ENCODE measurements at places on chromosomes 11 and 22. TPM values are rescaled to one million over a fixed set of nuclear protein-coding genes. Genes with fewer than 3 reads are reported as not detected.

The CHRM4 gene
- not detected for total RNA-seq

The KRTAP5-11 gene
- total RNA-seq, result not detected

The GLYAT gene
- not detected for total RNA-seq

The LMNTD2 gene
- total RNA-seq, result 0.29 TPM

The OSBP2 gene
- total RNA-seq, result 2.1 TPM

The KCNA4 gene
- not detected for total RNA-seq

The GTSE1 gene
- total RNA-seq, result 0.66 TPM

The GUCY1A2 gene
- 1.6 TPM for total RNA-seq

The PRG3 gene
- total RNA-seq, result not detected

The OLFML1 gene
- total RNA-seq, result 0.72 TPM

The POU2AF1 gene
- total RNA-seq, result not detected

The KCNQ1 gene
- not detected for total RNA-seq

The TRIM51 gene
- not detected for total RNA-seq

The TESMIN gene
- 0.57 TPM for total RNA-seq
